ENCODE measurements at places on chromosomes 16 and 17.

GRCh38 chr17:17669580-17670235 lies 11.6 kb upstream of the RAI1 start:
- peak; percentile 24 for DNase-seq

- no peak for DNase-seq
These were observed 84.2 kb downstream of the SNX29 start for GRCh38 chr16:12060751-12061150.

DNA sequence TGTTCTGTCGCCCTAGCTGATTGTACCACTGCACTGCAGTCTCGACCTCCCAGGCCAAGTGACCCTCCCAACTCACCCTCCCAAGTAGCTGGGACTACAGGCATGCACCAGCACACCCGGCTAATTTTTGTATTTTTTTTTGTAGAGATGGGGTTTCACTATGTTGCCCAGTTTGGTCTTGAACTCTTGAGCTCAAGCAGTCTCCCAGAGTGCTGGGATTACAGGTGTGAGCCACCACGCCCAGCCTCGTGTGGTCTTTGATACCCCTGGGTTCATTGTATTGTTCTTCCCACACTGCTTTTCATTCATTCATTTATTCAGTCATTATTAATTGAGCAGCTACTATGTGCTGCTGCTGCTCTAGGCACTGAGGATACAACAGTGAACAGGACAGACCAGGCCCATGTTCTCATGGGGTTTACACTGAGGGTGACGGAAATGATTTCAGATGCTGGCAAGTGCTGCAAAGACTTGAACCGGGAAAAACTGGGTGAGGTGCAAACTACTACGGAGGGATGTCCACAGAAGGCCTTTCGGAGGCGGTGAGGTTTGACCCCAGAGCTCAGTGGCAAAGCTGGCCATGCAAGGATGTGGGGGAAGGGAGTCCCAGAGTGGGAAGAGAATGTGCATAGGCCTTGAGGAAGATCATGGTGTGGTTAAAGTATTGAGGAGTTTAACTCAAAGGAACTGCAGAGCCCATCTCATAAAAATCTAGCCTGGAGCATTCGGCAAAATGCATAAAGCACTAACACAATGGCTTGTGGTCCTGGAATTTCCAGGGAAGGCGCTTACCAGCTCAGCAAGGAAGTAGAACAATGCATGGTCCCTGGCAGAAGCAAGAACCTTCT lies 10.9 kb downstream of the ABCC1 start:
- DNase-seq, result no peak

GRCh38 chr16:11398136-11398535 lies 52.9 kb downstream of the RMI2 start:
- no peak for DNase-seq

- DNase-seq, result no peak
These were observed 232.7 kb downstream of the SOX9 start for GRCh38 chr17:72353502-72353901.

- DNase-seq, result no peak
These were observed 32.7 kb upstream of the NAT9 start for GRCh38 chr17:74808714-74809430.

- DNase-seq, result peak; percentile 50
These were observed 7.8 kb upstream of the RNASEK start for GRCh38 chr17:7004398-7005253.

GRCh38 chr16:85861095-85861825 lies 37.7 kb upstream of the IRF8 start:
- no peak for DNase-seq

DNA sequence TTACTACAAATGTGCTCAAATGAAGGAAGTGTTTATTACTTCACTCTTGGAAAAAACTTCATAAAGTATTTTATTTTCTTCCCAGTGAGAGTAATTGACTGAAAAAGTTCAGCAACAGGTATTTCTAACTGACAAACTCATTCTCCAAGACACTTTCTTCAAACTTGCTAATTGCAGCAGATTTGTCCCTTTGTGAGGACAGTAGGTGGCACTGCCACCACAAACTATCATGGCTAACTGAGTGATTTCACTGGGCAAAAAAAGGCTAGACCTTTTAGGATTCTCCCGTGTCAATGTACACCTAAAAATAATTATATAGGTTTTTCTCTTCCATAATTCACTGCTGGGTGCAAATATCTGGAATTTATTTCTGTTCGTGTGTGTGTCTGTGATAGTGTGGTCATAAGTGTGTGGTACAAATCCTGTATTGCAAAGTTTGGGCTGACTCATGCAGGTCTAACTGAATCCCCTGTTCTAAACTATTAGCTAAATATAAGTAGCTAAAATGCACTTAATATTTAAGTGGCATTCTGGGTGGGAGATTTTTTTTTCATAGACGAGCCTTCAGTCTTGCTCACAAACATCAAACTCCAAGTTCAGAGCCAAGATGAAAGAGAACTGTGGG lies 3.9 kb downstream of the HS3ST3A1 start:
- no peak for DNase-seq

All from NCI-H1092 (cell line).